ENCODE measurements at places on chromosomes 2 and 18. TPM values are rescaled to one million over a fixed set of nuclear protein-coding genes. Genes with fewer than 3 reads are reported as not detected.

DNA sequence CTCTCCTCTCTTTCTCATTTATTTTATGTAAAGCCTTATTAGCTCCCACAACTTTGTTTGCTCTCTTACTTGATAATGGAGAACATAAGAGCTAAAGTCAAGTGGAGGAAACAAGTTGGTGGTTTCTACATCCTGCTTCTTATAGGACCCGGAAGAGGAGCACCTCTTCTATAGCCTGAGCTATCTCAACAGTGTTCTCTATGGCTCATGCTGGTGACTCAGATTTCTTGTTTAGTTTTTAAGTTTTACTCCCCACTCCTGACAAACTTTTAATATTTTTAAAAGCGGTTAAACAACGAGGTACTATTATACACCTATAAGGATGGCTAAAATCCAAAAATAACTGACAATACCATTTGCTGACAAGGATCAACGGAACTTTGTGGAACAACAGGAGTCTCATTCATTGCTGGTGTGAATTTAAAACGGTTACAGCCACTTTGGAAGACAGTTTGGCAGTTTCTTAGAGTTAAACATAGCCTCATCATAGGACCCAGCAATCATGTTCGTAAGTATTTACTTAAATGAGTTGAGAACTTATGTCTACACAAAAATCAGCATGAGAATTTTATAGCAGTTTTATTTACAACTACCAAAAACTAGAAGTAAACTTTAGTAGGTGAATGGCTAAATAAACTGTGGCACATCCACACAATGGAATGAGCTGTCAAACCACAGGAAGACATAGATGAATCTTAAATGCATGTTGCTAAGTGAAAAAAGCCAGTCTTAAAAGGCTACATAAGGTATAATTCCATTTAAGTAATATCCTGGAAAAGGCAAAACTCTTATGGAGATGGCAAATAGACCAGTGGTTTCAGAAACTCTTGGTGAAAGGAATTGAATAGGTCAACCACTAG, 12.7 kb upstream of the CDC42EP3 start:
- peak overlapping the region; percentile 95 for H3K27ac ChIP-seq
- H3K36me3 ChIP-seq, result peaks cover 8% of the 10 kb centered on the region
- peaks cover 42% of the 10 kb centered on the region for H3K4me1 ChIP-seq

- H3K27me3 ChIP-seq, result no peaks in the 10 kb centered on the region
- H3K4me3 ChIP-seq, result no peak overlapping the region
- no peak overlapping the region for H3K27ac ChIP-seq
- no peaks in the 10 kb centered on the region for H3K4me1 ChIP-seq
- H3K36me3 ChIP-seq, result no peaks in the 10 kb centered on the region
Observed at GRCh38 chr18:48581206-48581605, 42.4 kb downstream of the CTIF start.

GRCh38 chr2:89833780-89834117, 1142.3 kb downstream of the RPIA start:
- peaks cover 45% of the 10 kb centered on the region for H3K36me3 ChIP-seq
- no peaks in the 10 kb centered on the region for H3K27me3 ChIP-seq

Gene IL36G
- not detected for total RNA-seq

- H3K4me3 ChIP-seq, result no peak overlapping the region
- peaks cover 18% of the 10 kb centered on the region for H3K4me1 ChIP-seq
Observed at GRCh38 chr18:24432618-24433017, 6.1 kb downstream of the IMPACT start.

Gene GREB1
- total RNA-seq, result 1.5 TPM

Gene TUBA4B
- total RNA-seq, result not detected

Gene SCTR
- total RNA-seq, result not detected

DNA sequence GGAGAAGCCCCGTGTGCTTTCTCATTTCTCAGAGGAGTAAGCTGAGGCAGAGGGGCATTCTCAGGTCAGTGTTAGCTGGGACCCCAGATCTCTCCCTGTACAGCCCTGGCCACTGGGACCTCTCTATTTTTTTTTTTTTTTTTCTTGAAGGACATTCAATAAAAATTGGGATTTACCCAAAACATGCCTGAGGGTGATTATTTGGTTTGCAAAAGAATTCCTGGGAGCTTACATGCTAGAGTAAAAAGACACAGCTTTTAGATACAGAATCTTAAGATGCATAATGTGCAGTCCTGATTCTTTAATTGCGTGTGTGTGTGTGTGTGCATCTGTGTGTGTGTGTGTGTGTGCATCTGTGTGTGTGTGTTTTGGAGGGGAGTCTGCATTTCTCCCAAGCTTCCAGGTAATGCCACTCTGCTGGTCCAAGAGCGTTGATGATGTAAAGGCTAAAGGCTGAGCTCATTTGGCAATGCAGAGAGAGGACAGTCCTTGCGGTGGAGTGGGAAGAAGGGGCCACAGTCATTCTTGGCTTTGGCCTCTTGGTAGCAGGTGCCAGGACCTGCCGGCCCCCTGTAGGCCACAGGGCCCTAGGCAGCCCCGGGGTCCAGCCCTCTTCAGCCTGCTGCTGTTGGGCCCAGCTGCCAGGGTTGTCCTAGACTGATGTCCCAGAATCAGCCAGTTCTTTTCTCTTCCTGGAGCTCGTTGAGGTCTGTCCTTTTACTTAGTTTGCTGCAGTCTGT, 74.1 kb upstream of the MCFD2 start:
- H3K4me3 ChIP-seq, result no peak overlapping the region
- no peaks in the 10 kb centered on the region for H3K27me3 ChIP-seq
- no peak for DNase-seq

Gene DPYSL5
- total RNA-seq, result not detected

- no peak for DNase-seq
- no peaks in the 10 kb centered on the region for H3K27me3 ChIP-seq
Observed at GRCh38 chr18:75305984-75306383, 95.4 kb downstream of the TSHZ1 start.

Gene CRYGD
- not detected for total RNA-seq

DNA sequence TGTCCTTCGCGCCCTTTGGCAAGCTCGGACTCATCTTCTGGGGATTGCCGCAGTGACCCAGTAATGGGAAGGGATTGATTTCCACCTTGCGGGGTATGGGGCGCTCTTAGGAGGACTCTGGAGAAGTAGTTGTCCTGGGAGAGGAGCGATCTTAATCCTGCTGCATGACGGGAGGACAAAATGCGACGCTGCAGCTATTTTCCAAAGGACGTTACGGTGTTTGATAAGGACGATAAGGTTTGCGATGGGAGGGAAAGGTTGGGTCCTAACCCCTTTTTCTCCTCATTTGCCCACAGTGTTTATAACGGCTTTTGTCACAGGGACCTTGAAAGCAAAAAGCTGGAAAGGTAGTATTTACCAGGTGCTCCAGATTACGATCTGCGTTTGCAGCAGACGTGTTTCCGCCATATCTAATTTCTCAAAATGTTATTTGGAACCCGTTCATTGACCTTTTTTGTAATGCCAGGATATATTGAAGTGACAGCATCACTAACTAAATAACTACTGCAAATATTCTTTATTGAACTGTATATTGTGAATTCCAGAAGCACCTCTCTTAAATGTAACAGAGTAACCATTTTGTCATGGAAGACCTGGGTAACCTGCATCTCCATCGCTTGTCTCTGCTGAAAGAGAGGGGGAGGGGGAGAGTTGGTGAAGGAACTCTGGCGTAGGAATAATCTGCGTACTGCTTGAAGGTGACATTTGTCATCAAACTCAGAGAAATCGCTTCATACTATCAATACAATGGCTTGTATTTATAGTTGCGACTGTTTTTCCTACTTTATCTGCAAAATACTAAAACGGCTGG, 590 bp downstream of the MDH1 start:
- H3K27ac ChIP-seq, result peak overlapping the region; percentile 96
- DNase-seq, result no peak
- no peaks in the 10 kb centered on the region for H3K27me3 ChIP-seq
- H3K4me1 ChIP-seq, result peaks cover 42% of the 10 kb centered on the region
- peaks cover 23% of the 10 kb centered on the region for H3K36me3 ChIP-seq

Gene MREG
- 8.0 TPM for total RNA-seq

- H3K4me3 ChIP-seq, result no peak overlapping the region
- H3K27ac ChIP-seq, result no peak overlapping the region
- peaks cover 28% of the 10 kb centered on the region for H3K4me1 ChIP-seq
Observed at GRCh38 chr2:112195167-112195766, 57.1 kb downstream of the FBLN7 start.
